ENCODE measurements at places on chromosomes 3 and 15.

DNA sequence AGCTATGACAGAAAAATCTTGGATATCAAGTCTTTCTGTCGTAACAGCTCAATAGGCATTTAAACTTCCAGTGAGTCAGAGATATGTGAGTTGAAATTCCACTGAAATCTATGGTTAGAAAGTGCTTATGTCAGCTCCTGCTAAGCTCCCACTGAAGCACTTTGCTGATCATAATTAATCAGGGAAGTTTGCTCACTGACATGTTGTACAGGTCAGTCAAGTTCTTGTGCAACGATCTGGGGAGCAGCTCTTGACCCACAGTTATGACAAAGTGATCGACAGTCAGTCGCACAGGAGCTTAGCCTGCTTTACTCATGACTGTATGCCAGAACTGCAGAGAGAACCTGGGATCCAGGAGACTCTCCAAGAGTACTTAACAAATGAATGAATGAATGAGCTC, 453.5 kb downstream of the SOX2 start:
- no peak for DNase-seq

- no peak for DNase-seq
Measured at GRCh38 chr15:53193149-53193548, 403.0 kb upstream of the ONECUT1 start.

DNA sequence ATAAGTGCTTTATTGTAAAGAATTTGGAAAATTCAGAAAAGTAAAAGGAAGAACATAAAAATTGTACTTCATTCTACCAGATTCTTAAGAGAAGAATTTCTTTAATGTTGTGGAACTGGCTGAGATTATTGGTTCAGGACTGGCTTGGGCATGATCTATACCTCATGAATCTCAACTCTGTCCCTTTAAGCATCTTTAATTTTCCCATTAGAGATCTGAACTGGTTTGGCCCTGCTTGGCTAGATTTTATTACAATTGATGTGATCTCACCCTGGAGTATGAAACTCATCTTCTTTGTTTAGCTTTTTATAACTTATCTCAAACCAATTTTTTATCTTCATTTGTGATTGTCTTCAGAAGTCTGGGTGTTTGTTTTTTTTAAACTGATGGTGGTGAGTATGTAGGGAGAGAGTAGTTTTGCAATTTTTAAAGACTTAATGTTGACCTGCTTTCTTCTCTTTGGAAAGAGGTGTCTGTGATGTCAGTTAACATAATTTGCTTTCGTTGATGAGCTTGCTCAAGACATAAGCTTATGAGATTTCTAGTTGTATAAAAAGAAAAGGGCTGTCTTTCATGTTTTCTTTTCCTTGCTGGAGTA, 61.9 kb downstream of the ZNF609 start:
- DNase-seq = no peak

GRCh38 chr3:138833899-138834595, 681 bp downstream of the PIK3CB start:
- no peak for DNase-seq

GRCh38 chr3:47890828-47891612, 88.1 kb downstream of the DHX30 start:
- DNase-seq = no peak

DNA sequence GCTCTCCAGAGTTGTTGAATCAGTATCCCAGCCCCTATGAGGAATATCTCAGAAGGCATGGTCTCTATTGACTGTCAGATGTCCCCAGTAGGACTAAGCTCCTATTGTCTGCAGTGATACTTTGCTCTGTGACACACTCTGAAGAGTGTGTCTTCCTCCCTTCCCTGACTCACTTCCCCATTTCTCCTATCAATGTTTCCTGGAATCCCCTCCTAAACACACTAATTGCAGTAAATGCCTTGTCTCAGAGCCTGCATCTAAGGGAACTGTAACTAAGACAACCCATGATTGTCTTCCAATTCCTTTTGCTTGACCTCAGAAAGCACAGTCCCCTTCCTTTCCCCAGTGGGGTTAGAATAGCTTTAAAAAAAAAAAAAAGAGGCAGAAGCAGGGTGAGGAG, 397.3 kb upstream of the PROK2 start:
- DNase-seq = no peak

GRCh38 chr15:92683511-92683834, 27.9 kb upstream of the FAM174B start:
- no peak for DNase-seq

GRCh38 chr3:11482021-11482420, 161.7 kb downstream of the VGLL4 start:
- DNase-seq = no peak

GRCh38 chr15:60626051-60626450, 147.1 kb upstream of the ICE2 start:
- no peak for DNase-seq

DNA sequence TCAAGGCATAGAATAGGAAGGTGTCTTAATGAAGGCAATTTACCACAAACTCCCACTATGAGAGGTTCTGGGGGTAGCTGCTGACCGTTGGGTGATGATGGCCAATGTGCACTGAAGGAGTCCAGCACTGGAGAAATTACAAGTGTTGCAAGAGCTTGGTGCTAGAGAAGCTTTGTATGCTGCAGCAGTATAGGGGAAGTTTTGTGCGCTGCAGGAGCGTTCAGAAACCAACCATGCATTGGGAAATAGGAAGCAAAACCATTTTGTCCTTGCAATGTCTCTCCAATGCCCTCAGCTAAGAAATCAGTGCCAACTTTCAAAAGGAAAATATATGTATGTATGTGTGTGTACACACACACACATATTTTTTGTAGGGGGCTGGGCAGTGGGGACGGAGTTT, 441.6 kb upstream of the NAALADL2 start:
- no peak for DNase-seq

- no peak for DNase-seq
Measured at GRCh38 chr3:27613846-27614500, 108.2 kb downstream of the EOMES start.

DNA sequence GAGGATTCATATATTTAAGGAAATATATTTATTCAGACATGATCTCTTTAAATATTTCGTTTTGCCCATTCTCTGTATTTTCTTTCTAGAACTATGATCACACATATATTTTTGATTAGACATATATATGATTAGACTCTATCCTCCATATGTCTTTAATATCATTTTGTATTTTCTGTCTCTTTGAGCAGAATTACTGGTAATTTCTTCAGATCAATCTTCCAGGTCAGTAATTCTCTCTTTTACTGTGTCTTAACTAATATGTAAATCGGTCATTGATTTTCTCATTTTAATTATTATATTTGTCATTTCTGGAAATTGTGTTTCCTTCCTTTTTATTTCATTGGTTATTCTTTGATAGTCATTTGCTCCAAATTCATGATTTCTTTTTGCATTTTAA, 586.2 kb downstream of the NR2F2 start:
- DNase-seq = no peak

DNA sequence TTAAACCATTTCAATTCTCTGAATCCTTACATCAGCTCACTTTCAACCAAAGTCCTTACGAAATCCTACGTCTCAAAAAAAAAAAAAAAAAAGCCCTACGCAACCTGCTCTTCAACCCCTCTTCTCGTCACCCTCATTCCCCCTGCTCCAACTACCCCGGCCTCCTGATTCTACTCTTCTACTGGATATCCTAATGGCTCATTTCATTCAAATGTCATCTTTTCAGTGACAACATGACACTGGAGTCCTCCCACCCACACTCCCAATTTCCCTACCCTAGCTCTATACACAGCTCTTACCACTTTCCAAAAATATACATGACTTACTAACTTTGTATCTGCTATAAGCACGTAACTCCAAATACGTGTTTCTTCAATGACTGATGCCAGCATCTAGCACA, 11.5 kb downstream of the UBP1 start:
- DNase-seq = no peak

DNA sequence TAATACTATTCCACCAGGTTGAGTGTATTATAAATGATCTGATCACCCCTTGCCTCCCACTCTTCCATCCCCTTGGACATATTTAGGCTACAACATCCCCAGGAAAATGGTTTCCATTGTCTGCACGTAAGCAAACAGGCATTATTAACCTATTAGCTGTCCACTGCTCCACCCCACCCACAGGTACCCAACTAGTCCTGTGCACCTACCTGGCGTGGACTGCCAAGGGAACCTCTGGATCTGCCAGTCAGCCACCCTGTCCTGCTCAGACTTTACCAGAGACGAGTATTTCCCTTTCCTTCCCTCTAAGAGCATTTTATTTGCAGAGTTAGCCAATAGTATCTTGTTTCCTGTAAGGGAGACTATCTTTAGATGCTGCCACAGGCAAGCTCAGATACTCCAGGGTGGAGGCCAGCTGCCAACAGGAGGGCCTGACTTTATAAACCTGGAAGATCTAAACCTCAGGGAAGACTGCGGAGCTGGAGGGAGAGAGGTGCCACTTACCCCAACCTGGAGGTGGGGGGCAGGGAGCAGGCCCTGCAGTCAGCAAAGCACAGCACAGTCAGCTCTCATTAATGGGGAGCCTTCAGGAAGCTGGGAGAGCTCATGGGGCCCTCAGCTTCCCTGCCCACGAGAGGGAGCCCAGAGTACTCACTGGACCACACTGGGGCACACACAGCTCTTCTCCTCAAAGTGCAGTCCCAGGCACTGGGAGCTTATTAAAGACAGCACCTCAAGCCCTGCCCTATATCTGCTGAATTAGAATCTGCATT, at the start of gene CX3CR1:
Gene CX3CR1 (minus strand): TSS at position 292 of the 773 bp plus-strand sequence. CDS start 13,527 bp downstream, outside the sequence.
- DNase-seq = no peak

- DNase-seq = no peak
Measured at GRCh38 chr3:73950865-73951558, 326.3 kb upstream of the PDZRN3 start.

- no peak for DNase-seq
Measured at GRCh38 chr3:72004749-72005292, 219.9 kb upstream of the PROK2 start.

GRCh38 chr15:95804484-95804883, 526.0 kb upstream of the NR2F2 start:
- DNase-seq = no peak

GRCh38 chr15:53974813-53975212, 3.4 kb upstream of the UNC13C start:
- DNase-seq = no peak

Data from T-helper 22 cell (primary cell).